ENCODE measurements at places on chromosomes 4 and X.
A peak's percentile ranks its signal among the peaks of the same experiment; 100 is the strongest.

- DNase-seq: no peak
These were observed 1905.4 kb downstream of the C4orf33 start for GRCh38 chr4:131001371-131001770.

- DNase-seq: no peak
These were observed 159.3 kb downstream of the EPHA5 start for GRCh38 chr4:65510976-65511375.

GRCh38 chr4:70994387-70995099 lies 1.1 kb downstream of the DCK start:
- no peak for DNase-seq

- no peak for DNase-seq
These were observed 1.9 kb downstream of the FGG start for GRCh38 chr4:154610582-154610981.

DNA sequence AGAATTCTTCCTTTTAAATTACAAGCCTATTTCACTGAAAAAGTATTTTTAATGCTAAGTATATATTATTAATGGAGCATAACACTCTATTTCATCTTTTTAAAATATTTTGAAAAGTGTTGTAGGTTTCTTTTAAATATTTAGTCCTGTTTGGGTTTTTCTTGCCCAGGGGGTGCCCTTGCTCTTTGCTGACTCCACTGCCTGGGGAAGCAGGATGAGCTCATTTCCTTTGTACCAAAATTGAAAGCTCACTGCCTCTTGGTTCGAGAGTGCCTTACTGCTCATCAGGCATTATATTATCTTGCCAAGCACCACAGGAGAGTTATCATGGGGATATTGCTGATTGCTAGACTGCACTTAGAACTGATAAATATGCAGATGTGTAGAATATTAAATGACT lies 819.2 kb downstream of the PCDH18 start:
- DNase-seq: no peak

GRCh38 chr4:13905543-13905942 lies 278.0 kb upstream of the BOD1L1 start:
- DNase-seq: no peak

DNA sequence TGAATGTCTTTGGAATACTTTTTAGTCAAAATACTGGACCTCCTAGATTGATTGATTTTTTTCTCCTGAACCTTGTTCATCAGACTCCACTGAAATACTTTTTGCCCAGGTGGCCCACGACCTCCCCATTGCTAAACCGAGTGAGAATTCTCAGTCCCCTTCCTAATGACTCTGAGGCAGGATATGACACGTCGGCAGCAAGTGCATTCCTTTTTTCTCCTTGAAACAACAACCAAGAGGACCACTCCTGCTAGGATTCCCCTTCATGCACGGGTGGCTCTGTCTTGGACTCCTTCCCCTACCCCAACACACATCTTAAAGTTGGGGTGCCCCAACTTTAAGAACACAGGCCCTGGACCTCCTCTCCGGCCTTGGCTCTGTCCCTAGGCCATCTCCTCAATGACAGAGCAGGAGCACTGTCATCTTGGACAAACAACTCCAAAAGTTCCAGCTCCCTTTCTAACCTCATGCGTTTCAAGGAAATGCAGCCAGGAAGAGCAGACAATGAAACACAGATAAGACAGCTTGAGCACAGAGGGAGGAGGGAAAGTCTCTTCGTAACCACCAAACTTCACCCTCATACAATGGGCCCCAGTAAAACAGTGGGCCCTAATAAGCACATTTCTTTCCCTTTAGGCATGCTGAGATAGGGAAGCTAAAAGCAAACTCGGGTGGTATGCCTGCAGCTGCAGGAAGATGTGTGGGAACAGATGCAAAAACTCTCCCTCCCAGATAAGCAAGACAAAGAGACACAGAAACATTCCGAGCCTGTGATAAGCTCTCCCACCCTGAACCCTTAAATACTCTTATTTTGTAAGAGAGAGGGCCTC lies 33.9 kb downstream of the ZBTB49 start:
- no peak for DNase-seq

GRCh38 chrX:16695079-16695676 lies 17.3 kb downstream of the CTPS2 start:
- peak; percentile 60 for DNase-seq

DNA sequence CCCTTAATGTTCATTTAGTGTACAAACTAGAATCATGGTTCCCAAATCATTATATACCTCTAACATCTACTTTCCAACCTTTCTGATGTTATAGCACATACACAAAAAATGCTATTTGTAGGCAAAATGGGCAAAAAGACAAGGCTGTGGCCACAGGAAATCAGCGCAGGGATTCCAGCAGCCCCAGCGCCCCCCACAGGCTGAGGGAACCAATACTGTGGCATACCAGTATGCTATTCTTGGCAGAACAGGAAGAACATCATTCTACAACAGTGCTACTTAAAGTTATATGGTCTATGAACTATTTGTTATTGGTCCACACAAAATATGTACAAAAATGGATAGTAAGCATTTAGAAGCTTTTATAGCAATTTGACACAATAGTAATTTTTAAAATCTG lies 25.3 kb downstream of the STEEP1 start:
- peak; percentile 17 for DNase-seq

DNA sequence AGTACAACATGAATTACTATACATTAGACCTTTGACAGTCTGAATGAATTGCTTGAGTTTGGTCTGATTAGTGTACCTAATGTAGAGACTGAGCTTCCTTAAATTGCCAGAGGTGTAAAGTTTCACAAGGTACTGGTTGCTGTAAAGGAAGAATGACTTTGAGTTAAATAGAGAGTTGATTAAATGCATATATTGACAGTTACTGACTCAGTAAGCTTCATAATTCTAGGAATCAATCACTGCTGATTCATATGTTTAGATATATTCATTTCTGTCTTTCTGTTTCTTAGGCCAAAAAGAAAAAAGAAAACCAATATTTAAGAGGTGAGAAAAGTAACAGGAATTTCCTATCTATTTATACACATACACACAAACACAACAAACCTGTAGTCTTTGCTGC lies 16.2 kb upstream of the ART3 start:
- no peak for DNase-seq

DNA sequence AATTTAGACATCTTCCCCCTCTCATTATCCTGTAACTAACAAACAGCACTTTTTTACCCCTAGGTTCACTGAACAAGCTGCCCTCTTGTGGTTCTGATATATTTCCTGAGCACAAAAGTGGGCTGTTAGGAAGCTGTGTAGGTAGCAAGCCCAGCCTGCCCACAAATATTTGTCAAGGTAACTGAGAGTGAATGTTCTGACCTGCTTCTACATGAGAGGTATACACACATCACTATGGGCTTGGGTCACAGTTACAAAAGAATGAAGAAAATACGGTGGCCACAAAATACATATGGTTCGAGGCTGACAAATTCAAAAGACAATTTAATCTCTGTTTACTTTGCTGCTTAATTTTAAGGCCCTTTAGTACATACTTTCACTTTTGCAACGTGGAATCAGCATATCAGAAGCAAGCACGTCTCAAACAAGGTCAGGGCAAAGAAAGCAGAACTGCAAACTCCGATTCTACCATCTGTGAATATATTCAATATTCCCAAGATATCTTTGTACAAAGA lies 78.7 kb downstream of the RBM47 start:
- no peak for DNase-seq

- no peak for DNase-seq
These were observed 4.5 kb downstream of the CXXC4 start for GRCh38 chr4:104490096-104490769.

DNA sequence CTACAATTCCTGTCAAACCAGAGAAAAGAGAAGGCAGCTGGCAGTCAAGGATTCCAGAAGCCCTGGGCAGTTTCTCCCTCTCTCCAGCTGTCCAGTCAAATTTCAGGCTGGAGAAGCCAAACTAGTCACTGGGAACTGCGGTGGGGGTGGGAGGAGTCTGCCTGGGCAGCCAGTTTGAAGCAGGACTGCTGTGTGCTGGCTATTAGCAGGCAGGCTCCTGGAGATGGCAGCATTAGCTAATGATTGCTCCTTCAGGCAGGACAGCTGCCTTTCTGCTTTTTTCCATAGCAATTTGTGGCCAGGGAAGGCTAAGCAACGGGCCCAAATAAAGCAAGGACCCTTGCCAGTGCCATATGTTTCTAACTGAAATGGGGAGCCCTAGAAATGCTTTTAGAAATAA lies 44.7 kb upstream of the FGF13 start:
- DNase-seq: no peak

GRCh38 chr4:180150818-180151217 lies 2092.4 kb upstream of the TENM3 start:
- no peak for DNase-seq

Measured in activated CD4-positive, alpha-beta memory T cell treated with anti-CD3 and anti-CD28 coated beads, Interleukin-2, amount 10 ng/mL, durations not matched to agents 7 days and 5 days (primary cell).